ENCODE measurements at places on chromosomes 7 and 10.
A peak's percentile ranks its signal among the peaks of the same experiment; 100 is the strongest.

GRCh38 chr7:131039355-131039762, 288.3 kb upstream of the MKLN1 start:
- DNase-seq: no peak

- no peak for DNase-seq
Measured at GRCh38 chr7:156662277-156662676, 21.7 kb downstream of the RNF32 start.

DNA sequence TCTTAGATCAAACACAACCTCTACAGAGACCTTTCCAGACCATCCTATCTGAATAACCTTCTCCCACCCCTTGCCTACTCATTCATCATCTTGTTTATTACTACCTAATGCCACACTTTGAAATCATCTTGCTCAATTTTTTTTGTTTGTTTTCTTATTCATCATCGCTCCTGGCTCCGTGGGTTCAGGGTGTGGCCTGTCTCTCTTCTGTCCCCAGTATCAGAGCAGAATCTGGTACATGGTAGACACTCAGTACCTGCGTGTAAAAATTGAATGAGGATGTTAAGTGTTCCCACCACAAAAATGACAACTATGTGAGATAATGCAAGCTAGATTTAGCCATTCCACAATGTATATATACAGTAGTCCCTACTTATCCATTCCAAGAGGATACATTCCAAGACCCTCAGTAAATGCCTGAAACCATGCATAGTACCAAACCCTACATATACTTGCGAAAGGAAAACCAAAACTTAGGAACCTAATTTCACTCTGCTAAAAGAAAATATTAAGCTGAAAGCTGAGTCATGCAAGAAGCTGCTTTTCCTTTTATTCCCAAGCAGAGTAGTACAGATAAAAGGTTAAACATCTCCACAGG, 72.1 kb upstream of the SEC61G start:
- no peak for DNase-seq

- no peak for DNase-seq
Measured at GRCh38 chr10:110704070-110704469, 59.9 kb downstream of the RBM20 start.

- no peak for DNase-seq
Measured at GRCh38 chr7:8152489-8153192, 109.3 kb downstream of the ICA1 start.

- DNase-seq: peak; percentile 55
Measured at GRCh38 chr10:117005026-117005526, at the start of gene SHTN1. Gene SHTN1, minus strand, starts transcription at chr10:117005187. Its CDS starts 108 bp downstream, at chr10:117005079.

DNA sequence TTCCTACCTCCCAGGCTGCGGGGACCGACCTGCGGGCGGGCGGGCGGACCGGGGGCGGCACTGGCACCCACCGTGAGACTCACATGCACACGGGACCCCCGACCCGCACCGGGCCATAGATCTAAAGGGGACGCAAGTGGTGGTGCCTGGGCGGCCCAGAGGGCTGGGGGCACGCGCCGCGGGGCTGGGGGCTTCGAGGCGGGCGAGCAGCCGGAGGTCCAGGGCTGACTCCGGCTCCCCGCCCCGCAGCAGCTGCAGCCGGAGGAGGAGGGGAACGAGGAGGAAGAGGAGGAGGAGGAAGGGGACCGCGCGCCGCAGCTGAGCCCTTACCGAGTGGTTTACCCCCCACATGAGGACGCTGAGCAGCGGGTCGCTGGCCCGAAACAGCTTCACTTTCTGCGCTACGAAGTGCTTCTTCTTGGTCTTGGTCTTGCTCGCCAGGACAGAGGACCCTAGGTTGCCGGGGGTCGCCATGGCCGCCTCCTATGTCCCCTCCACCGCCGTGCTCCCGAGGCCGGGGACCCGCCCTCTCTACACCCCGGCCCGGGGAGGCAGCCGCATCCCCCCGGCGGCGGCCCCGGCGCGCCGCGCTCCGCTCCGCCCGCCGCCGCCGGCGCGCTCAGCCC, 412 bp downstream of the PIP4K2A start:
- peak; percentile 76 for DNase-seq

- no peak for DNase-seq
Measured at GRCh38 chr7:156176039-156176438, 363.8 kb upstream of the SHH start.

- DNase-seq: no peak
Measured at GRCh38 chr7:116024826-116025809, 5.4 kb downstream of the TFEC start.

- no peak for DNase-seq
Measured at GRCh38 chr7:102106625-102107024, 180.0 kb upstream of the SH2B2 start.

- DNase-seq: no peak
Measured at GRCh38 chr10:100327007-100327717, 2.9 kb downstream of the PKD2L1 start.

DNA sequence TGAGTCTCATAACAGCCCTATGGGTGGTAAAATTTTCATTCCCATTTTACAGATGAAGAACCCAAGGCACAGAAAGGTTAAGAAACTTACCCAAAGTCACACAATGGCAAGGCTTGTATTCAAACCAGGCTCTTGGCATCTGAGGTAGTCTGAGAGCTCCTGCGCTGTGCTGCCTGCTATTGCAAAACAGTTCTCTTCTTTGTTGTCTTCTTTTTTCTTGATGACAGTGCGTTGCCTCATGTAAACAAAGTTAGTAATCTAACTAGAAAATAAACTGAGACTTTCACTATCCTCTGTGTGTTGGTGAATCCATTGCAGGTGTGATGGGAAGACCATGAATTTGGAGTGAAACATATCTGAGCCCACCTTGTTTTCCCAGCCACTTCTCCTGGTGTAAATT, 240.8 kb downstream of the PTEN start:
- no peak for DNase-seq

DNA sequence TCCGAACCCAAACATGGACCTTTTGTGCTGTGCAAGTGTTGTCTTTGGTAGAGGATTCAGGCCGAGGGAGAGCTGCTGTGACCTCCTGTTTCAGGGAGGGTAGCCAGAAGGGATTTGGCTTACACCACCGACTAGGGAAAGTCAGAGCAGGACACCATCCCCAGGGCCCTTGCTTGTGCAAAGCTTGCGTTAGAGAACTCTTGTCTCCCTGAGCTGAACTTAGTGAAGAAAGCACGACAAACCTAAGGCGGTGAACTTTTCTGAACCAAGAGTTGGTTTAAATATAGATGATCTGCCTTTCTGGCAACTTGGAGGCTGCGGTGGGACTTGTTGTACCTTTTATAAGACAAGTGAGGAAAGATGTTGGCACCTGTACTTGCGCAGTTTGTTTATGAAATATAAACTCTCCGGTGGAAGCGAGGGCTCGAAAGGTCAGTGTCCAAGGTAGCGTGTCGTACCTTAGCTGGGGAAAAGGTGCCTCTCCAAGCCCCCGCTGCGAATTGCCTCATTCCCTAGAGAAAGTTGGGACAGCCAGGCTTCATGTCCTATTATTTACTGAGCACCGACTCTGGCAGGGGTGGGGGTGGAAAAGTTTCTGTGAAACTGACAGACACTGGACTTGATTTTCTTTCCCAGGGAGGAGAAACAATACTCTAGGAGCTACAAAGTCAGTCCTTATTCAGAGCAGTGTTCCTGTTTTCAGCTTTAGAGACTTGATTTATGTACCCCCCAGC, 31.6 kb downstream of the WBP1L start:
- DNase-seq: no peak

GRCh38 chr7:109322833-109323232, 753.2 kb downstream of the DNAJB9 start:
- no peak for DNase-seq

- DNase-seq: peak; percentile 83
Measured at GRCh38 chr7:2109936-2110609, 122.7 kb downstream of the MAD1L1 start.

GRCh38 chr10:51694086-51694768, 5.2 kb downstream of the CSTF2T start:
- no peak for DNase-seq
